ENCODE measurements at places on chromosomes 6 and 20.

DNA sequence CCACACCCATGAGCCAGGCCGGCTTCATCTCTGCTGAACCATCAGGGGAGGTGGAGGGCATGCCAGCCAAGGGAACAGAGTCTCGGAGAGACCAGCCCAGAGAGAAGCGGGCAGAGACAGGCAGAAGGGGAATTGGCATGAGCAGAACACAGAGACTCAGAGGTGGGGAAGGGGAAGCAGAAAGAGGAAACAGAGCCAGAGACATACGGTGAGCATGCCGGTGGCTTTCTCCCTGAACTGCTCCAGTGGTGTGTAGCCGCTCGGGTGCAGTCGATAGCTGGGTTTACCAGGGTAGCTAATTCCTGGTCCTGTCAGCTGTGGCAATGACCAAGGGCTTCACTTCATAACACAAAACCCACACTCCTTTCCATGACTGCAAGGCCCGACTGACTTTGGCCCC is 83.6 kb upstream of the CCDC167 start:
- DNase-seq, result no peak

GRCh38 chr6:126181890-126182289 is 158.0 kb upstream of the CENPW start:
- no peak for DNase-seq

- no peak for DNase-seq
These were observed 183.6 kb downstream of the JARID2 start for GRCh38 chr6:15429141-15430110.

DNA sequence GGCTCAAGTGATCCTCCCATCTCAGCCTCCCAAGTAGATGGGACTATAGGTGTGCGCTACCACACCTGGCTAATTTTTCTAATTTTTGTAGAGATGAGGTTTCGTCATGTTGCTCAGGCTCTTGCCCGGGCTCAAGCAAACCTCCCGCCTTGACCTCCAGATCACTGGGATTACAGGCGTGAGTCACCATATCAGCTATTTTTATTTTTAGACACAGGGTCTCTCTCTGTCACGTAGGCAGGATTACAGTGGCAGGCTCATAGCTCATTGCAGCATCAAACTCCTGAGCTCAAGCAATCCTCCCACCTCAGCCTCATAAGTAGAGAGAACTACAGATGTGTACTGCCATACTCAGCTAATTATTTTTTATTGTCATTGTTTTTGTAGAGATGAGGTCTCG is 41.7 kb downstream of the SLC23A2 start:
- DNase-seq, result no peak

GRCh38 chr6:123016431-123017103 is 20.5 kb downstream of the CLVS2 start:
- DNase-seq, result no peak

DNA sequence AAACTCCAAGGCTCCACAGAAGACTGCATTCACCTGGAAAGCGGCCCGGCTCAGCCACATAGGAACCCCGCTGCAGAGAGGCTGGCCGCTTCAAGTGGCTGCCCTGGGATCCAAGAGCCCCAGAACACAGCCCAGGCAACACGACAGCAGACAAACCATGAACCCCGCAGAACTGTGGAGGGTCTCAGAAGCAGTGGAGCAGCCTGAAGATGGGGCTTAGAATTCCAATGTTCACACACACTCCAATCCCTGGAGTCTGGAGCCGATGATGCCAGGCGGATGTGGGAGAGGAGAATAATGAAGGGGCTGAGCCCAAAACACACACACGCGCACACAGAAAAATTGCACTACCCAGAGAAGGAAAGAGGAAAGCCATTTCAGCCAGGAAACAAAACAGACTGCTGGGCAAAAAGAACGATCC is 52.4 kb downstream of the NINL start:
- DNase-seq, result no peak

DNA sequence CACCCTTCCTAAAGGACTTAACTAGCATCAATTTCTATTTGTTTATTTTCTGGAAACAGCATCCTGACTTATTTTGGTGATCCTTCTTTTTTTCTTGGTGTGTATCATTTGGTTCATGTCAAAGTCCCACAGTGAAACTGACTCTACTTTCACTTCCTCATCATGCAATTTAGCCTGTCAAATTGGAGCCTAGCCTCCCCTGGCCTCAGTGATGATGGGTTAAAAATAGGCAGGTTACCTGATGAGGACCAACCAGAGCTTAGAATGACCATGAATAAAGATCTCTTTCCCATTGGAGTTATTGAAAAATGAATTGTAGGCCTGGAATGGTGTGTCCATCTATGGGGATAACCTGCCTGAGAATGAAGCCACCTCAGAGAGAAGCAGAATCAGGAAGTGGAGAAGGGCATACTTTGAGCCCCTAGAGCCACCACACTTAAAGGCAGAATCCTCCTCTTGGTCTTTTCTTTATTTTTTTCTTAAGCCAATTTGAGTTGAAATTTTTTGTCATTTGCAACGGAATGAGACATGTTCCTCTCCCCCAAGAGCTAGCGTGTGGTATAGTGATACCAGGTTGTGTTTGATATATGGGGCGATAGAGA is 105.6 kb downstream of the BTBD3 start:
- DNase-seq, result no peak

All from activated CD8-positive, alpha-beta memory T cell treated with anti-CD3 and anti-CD28 coated beads, Interleukin-2, amount 50 U/mL, for 4 hours (primary cell).